WERI-Rb-1 (cell line): ENCODE measurements at places on chromosomes 3 and 15.
A peak's percentile ranks its signal among the peaks of the same experiment; 100 is the strongest.

DNA sequence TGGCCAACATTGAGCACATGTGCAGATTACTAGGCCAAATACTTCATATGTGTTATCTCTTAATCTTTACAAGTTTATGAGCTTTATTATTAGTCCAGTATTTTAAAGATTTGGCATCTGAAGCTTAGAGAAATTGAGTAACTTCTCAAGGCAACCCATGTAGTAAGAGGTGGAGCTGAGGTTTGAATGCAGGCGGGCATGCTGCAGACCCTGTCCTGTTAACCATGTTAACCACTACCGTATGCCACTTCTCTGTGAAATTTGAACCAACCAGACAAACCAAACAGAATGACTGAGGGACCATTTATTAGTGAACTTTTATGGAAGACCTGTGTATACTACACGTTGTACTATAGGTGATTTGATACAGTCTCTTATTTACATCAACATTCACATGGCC, 49.7 kb downstream of the MEF2A start:
- no peak for DNase-seq

GRCh38 chr3:10716964-10717363, 99.1 kb upstream of the SLC6A11 start:
- no peak for DNase-seq

DNA sequence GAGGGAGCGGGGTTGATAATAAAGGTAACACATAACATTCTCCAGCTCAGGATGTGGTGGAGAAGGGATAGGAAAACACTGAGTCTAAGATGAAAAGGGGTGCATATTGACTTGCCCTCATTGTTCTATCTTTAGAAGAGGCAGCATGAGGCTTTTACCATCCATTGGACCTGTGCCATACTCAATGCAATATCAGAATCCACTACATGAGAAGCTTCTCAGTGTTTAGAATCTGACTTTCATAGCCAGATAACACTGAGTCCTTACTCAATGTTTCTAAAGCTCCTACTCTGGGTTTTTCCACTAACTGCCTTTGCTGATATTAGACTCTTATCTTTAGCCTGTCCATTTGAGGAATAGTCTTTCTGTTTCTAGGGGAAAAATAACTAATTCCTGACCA, 24.3 kb upstream of the GADL1 start:
- DNase-seq, result no peak

GRCh38 chr3:23735535-23736326, 70.0 kb upstream of the UBE2E1 start:
- DNase-seq, result peak; percentile 79

GRCh38 chr3:45943207-45943846, at the start of gene CXCR6:
Gene CXCR6 (plus strand): TSS chr3:45943464. CDS start chr3:45946482, 3,018 bp downstream.
- no peak for DNase-seq

DNA sequence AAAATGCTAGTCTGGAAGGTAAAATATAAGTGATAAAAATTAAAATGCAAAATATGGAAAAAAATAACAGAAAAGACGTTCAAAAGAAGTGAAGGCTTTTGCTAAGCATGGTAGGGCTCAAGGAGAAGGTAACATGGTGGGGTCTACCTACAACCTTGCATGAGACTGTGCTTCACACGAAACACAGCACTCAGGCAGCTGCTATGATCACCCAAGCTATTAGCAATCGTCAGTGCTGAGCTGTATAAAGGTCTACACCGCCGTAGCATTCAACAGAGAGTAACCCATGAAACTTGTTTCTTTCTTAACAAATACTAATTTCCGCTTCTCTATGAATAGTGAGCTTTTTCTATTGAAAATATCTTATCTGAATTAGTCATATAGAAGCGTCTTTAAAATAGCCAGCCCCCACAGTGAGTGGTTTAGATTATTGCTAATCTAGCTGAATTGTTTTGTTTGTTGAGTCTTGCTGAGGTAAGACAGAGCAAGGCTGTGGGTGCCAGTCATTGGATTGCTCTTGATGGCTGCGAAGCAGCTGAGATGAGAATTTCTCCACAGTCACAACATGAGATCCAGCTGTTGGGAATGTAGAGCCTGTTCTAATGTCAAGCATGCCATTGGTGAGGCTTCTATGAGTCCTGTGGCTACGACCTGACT, 230.0 kb downstream of the KLF13 start:
- no peak for DNase-seq

GRCh38 chr3:124896824-124897526, 9.8 kb upstream of the ITGB5 start:
- DNase-seq, result no peak

GRCh38 chr3:197353001-197353866, 54.8 kb upstream of the DLG1 start:
- no peak for DNase-seq

DNA sequence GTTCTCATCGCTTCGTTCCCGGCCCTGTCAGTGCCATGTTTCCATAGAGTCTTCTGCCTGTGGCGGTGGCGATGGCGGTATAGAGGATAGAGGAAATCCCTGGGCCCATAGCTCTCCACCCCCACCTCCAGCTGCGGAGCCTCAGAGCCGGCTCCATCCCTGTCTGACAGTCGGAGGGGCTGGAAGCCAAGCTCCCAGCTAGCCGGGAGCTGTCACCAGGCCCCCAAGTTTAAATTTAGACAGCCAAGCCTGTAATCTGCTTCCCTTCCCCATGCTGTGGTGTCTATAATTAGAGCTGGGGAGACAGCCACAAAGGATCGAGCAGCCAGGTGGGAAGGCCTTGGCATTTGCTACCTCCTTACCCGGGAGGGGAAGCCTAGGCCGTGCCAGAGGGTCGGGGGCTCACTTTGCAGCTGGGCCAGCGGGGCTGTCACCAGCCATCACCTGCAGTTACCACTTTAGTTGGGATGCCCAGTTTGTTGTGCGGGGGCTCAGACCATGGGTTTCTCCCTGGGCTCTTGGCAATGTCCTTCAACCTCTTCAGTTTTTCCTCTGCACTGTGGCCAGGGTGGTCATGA, 56.3 kb upstream of the SEC13 start:
- peak; percentile 26 for DNase-seq

GRCh38 chr3:139218046-139218445, 125.8 kb upstream of the MRPS22 start:
- DNase-seq, result no peak

DNA sequence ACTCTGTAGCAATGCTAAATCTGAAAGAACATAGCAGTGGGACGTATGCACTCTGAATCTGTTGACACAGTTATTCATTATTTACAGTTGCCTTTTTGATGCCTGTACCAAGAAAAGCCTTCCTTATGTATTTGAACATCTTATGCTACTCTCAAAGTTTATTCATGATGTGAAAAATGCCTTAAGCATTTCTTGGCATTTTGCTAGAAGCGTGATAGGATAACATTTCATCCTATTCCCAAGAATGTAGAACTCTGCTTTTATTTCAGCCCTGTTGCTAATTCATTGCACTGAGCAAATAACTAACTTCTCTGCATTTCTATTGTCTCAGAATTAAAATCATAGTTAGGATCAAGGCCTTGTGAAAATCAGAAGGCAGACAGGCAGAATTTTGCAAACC, 105.5 kb downstream of the STRIT1 start:
- no peak for DNase-seq

DNA sequence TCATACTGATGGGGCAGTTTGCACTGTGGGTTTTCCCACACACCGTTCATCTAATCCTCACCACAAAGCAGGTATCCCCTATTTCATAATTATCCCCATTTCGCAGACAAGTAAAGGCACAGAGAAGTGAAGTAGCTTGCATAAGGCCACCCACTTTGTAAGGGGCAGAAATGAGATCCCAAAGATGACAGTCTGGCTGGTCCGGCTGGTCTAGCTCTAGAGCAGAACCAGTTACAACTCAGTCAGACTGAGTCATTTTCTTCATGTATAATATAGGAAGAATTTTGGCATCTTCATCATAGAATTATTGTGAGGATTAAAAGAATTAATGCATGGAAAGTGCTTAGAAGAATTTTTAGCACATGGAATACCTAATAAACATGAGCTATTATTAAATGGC, 10.6 kb downstream of the RBP1 start:
- DNase-seq, result no peak

DNA sequence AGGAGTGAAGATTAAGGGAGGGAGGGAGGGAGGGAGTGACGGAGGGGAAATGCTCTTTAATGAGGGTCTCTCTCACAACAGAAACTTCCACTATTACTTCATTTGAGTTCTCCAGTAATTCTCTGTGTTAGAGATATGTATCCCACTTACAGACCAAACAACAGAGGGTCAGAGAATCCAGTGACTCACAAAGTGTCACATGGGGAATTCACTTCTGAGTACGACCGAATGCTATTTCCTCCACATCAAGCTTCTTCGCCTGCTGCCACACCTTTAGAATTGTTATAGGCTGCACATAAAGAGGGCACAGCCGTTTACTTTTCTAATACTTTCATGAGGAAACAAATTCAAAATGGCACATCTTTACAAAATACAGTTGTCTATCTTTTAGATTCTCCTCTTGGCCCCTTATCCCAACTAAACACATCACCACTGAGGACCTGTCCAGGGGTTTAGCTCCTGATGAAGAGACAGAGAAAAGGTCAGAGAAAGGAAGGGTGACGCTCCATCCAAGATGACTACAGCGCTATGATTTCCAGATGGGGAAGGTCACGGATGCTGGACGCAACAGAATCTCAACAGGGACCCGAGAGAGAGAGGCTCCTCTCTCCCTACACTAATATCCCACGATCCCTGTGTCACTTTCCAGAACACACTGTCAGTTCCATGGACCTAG, 119.0 kb downstream of the XXYLT1 start:
- no peak for DNase-seq

GRCh38 chr15:73331991-73332925, 36.5 kb downstream of the HCN4 start:
- DNase-seq, result no peak

DNA sequence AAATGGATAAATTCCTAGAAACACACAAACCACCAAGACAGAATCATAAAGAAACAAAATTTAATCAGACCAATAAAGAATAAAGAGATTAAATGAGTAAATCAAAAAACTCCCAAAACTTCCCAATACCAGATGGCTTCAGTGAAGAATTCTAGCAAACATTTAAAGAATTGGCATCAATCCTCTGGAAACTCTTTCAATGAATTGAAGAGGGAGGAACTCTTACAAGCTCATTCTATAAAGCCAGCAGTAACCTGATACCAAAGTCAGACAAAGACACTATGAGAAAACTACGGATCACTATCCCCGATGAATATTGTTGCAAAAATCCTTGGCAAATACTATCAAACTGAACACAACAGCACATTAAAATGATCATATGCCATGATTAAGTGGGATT, 81.9 kb upstream of the SLCO2A1 start:
- DNase-seq, result no peak

- DNase-seq, result no peak
These were observed 111.3 kb upstream of the SLC7A14 start for GRCh38 chr3:170697131-170697530.

GRCh38 chr3:173199568-173199967, 58.5 kb upstream of the SPATA16 start:
- no peak for DNase-seq

- DNase-seq, result no peak
These were observed 9.4 kb upstream of the CHAC1 start for GRCh38 chr15:40943764-40944365.

GRCh38 chr3:30908456-30909037, 14.1 kb upstream of the GADL1 start:
- no peak for DNase-seq

DNA sequence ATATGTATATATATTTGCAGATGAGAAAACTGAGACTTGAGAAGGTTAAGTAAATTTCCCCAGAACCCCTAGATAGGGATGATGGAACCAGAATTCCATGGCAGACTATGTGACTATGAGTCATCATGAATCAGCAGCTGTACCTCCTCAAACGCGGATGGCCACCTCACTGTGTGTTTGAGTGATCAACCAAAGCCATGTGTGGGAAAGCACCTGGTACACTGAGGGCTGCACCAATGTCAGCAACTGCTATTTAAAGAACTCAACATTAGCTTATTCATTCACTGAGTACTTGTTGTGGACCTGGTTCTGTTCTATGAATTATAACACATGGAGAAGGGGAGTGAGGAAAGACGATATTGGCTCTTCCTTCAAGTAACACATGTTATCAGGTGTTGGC, 377.0 kb downstream of the GAP43 start:
- DNase-seq, result no peak

- DNase-seq, result no peak
These were observed 219.8 kb downstream of the ROBO2 start for GRCh38 chr3:77259694-77260093.

DNA sequence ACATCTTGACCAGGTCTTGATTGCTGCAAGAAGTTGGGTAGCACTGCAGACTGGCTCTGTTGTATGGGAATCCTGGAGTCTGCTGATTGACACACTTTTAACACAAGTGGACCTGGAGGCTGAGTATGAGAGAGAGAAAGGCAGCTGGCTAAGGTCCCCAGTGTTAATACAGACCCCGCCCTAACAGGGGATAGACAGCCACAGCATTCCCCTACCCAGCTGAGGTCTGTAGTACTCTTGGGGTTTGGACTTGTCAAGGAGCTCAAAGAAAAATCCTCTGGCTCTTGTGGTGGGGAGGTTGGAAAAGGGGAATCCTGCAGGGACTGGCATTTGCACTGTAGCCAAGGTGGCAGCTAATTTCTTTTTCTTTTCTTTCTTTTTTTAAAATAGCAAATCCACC, 192.7 kb downstream of the ZNF621 start:
- no peak for DNase-seq

- no peak for DNase-seq
These were observed 255.2 kb downstream of the PDCD6IP start for GRCh38 chr3:34053626-34054025.

GRCh38 chr15:39573844-39574243, 7.0 kb upstream of the THBS1 start:
- DNase-seq, result no peak

DNA sequence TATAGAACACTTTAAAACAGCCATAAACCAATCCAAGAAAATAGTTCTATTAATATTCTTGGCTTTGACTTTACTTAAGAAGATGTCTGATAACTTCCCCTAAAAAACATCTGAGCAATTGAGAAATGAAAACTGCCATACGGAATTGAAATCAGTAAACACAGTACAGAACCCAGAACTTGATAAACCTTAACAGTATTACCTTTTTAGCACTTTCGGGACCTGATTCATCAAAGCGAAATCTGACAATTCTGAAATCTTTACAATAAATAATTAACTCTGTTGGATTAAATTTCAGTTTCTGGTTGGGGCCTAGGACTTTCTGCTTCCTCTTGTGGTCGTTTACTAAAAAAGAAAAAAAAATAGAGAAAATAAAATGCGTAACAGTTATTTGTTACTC, 17.3 kb downstream of the MTMR10 start:
- no peak for DNase-seq
